ENCODE measurements at places on chromosomes 3 and 15. TPM values are rescaled to one million over a fixed set of nuclear protein-coding genes. Genes with fewer than 3 reads are reported as not detected.

Gene PCLAF
- 9.0 TPM for polyA plus RNA-seq

Gene MTMR10
- polyA plus RNA-seq = 11.7 TPM

Gene CLRN1
- polyA plus RNA-seq = not detected

Gene LYZL4
- polyA plus RNA-seq = not detected

Gene TRPC1
- polyA plus RNA-seq = not detected

Gene C3orf85
- 5.1 TPM for polyA plus RNA-seq

Gene TF
- polyA plus RNA-seq = 14.8 TPM

Gene FGF7
- 11.9 TPM for polyA plus RNA-seq

Gene NDUFB4
- 258 TPM for polyA plus RNA-seq

Gene MCF2L2
- polyA plus RNA-seq = 3.9 TPM

Gene GOLGA6L9
- polyA plus RNA-seq = 18.3 TPM

Data from sigmoid colon (tissue), 7 donors.